Ammon's horn (tissue), 1 donor: ENCODE measurements at places on chromosomes 1 and 21.

- DNase-seq: no peak
These were observed 428.9 kb upstream of the ADGRL2 start for GRCh38 chr1:81371864-81372263.

DNA sequence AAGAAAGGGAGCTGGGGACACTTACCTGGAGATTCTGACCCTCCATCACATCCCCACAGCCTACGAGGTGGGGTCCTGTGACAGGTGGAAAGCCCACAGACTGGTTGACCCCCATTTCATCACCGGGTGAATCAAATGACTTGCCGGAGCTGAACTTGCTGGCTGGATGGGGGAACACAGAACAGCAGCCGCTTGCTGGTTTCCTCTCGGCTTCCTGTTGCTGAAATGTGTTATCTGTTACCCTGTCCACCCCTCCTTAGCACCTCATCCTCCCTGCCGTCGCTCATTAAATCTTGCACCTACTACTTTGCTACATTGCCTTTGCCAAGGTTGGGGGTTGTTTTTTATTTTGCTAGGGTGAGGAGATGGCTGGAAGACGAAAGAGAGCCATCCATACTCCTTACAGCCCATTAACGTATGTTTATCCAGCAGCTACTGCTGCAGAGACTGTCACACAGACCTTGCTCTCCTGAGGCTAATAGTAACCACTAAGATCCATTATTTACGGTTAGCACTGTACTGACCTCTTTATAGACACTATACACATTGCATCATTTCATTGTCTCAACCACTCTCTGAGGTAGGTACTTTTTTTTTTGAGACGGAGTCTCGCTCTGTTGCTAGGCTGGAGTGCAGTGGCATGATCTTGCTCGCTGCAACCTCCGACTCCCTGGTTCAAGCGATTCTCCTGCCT lies 7.0 kb downstream of the PAFAH2 start:
- no peak for DNase-seq

DNA sequence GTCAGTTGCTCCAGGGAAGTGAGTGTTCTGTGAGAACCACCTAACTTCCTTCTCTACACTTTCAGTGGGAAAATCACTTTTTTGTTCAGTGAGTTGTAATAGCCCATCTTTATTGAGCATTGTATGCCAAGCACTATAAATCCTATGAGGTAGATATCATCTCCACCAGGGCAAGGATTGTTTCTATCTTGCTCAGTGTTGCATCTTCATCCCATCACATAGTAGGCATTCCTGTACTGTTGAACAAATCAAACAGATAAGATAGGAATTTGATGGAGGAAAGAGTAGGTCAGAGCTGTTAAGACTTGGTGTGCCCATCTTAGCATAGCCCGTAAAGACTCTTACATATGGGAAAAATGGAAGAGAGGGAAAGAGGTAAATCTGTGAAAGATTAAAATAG lies 2.9 kb upstream of the PIGV start:
- DNase-seq: no peak

GRCh38 chr1:106080608-106081325 lies 975.7 kb upstream of the PRMT6 start:
- DNase-seq: no peak

DNA sequence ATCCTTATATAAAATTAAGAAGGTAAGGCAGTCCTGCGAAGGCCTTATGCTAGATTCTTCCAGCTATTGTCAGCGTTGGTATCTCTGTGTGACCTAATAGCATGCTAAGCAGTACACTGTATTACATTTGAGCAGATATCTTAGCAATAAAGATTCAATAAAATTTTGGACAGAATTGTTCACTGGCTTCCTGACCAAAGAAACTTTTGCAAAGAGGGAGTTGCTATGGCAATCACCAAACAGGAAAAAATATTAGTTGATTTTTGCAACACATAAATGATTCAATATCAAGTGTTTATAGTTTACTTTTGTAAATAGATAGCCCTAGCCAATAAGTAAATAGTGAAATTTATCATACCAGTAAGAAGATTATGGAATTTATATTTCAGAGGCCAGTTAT lies 31.0 kb upstream of the PLEKHO1 start:
- no peak for DNase-seq

DNA sequence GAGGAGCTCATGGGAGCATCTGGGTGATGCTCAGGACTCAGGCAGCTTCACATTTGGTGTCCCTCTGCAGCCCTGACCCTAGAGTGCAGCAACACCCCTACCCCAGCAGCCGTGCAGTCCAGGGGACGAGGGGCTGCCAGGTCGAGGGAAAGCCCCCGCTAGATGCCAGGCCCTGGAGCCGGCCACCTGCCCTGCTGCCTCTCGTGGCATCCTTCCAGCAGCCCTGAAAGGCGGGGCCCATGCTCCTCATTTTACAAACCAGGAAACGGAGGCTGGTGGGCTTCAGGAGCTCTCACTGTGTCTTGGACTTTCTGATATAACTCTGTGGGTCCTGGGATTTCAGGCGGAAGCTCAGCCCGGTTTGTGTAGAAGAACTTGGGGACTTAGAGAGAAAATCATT lies 120.5 kb upstream of the WNT4 start:
- no peak for DNase-seq
